ENCODE measurements at places on chromosomes 12 and 14.

GRCh38 chr14:93976477-93977057 lies at the start of gene ASB2:
Gene ASB2, minus strand, starts transcription at chr14:93976570. Its CDS starts 12,031 bp downstream, at chr14:93964539.
- DNase-seq: no peak

DNA sequence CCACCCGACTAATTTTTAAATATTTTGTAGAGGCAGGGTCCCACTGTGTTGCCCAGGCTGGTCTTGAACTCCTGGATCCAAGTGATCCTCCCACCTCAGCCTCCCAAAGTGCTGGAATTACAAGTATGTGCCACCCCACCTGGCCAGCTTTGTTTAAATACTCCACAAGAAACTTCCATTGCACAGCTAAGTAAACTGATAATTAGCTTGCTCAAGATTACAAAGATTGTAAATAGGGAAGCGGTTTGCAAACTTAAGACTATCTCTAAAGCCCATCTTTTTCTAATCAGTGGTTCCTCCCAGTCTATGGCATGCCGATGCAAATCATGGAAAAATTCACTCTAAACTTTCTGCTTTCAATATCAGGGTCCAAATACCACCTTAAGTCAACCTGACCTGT lies 9.7 kb downstream of the SLC7A8 start:
- DNase-seq: no peak

DNA sequence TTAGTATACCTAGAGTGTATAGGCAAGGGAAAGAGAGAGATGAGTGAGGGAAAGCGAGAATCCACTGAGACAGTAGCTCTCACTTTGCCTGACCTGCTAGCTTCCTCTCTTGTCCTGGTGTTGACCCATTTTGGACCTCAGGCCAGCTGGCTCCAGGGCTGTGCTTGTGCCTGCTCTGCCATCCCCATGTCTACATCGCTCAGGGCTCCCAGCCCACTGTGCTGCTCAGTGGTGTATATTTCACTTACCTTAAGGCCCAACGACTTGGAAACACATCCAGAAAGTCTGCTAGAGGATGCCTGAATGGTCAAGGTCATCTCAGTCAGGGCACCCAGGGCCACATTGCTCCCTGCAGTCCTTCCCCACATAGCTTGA lies 964 bp upstream of the SERPINA4 start:
- no peak for DNase-seq

DNA sequence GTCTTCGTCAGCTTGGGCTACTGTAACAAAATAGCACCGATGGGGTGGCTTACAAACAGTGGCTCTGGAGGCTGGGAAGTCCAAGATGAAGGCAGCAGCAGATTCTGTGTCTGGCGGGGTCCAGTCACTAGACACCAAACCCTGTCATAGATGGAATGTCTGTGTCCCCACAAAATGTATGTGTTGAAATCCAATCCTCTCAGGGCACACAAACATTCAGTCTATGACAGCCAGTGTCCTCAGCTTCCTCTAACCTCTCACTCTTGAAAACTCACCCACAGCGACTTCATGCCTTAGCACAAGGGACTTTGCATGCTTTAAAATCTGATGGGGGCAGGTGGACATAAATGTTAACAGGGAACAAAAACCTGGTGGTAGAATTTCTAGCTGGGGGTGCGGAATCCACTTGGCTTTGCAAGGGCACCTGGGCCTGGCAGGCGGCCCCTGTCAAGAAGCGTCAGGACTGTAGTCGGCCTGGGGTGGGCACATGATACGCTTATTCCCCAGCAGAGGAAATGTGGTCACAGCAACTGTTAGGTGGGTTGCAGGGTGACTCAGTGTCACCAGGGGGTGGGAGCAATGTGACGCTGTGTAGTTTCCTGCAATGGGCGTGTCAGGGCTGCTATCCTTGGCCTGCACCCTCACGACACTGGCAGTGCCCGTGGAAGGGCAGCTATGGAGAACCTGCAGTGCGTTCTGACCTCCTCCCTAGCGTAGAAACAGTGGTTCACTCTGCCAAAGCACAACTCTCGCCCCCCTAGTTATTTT lies 17.7 kb downstream of the RIN3 start:
- no peak for DNase-seq

- DNase-seq: no peak
These were observed 33.1 kb upstream of the MMP17 start for GRCh38 chr12:131795064-131795463.

- DNase-seq: no peak
These were observed 892.4 kb downstream of the RPS29 start for GRCh38 chr14:48693793-48694192.

GRCh38 chr12:47317175-47317915 lies 237.6 kb upstream of the AMIGO2 start:
- no peak for DNase-seq

- DNase-seq: no peak
These were observed 90.4 kb downstream of the LRP6 start for GRCh38 chr12:12176402-12176801.

DNA sequence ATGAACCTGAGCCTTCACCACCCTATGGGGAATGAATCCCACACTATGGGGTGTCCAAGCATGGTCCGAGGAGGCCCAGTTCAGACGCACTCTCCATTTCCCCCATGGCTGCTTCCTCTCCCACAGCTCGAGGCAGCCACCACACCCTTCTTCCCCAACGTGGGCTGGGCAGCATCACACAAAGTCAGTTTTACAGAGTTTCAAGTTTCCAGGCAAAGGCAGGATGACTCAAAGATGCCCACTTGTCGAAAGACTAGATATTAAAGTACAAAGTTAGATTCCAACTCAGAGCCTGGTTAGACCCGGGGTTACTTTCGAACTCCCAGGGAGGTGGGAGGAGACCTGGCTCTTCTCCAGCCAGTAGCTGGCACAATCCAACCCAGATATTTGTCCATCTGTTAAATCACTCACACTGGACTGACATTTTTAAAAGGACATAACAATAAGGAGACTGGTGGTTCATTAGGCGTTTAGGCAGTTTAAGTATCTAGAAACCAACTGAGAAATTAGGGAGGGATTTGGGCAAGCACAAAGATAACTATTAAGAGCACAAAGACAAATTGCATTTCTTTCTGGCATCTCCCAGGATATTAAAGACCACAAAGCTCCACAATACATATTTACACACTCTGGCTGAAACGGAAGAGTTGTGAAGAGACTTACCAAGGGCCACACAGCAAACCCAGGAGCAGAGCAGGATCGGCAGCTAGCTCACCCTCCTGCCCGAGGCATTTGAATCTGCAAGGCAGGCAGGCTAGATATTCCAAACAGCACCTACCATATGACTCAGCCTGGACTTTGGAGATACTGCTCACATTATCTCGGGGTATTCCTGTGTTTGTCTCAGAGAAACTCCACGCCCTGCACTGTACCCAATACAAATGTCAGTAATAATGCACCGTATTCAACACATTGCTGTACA lies 34.8 kb downstream of the TMCC3 start:
- DNase-seq: no peak

DNA sequence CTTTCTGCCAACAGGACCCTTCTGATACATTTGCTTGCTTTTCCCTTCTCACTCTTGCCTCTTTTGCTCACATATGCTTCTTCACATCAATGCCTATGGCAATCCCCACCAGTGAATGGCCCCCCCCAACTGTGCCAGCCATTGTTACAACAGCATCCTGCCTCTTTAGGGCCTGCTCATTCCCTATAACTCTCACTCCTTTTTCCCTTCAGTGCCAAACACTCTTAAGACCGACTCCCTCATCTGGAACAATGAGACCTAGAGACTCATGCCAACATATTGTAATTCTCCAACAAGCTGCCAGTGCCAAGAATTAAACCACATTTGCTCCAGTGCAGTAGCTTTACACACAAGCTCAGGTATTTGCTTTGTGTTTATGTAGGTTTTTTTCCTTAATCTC lies 189.0 kb downstream of the SOX5 start:
- no peak for DNase-seq

DNA sequence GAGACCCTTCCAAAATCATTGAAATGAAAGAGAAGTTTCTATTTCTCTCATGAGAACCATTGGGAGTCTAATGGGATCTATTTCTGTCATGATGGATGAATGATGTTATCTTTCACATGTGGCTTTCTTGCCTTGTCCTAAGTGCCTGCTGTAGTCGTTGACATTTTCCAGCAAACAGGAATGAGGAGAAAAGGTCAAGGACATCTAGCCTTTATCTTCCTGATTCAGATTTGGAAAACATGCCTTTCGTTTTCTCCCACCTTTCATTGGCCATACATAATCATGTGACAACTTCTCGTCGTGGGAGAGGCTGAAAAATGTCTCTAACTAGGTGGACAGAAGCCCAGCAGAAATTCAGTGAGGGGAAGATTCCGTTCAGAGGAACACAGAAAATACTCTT lies 94.5 kb downstream of the PCNX1 start:
- DNase-seq: no peak
